ENCODE measurements at places on chromosomes 5 and 9. TPM values are rescaled to one million over a fixed set of nuclear protein-coding genes. Genes with fewer than 3 reads are reported as not detected.

Gene HMCN2
- 0.06 TPM for total RNA-seq

Gene LCN9
- total RNA-seq = not detected

Gene KIF24
- 3.1 TPM for total RNA-seq

Gene SH2D3C
- total RNA-seq = 0.06 TPM

Gene GABBR2
- 0.20 TPM for total RNA-seq

Gene MEIKIN
- total RNA-seq = not detected

Gene GABRB2
- not detected for total RNA-seq

Gene TRIP13
- total RNA-seq = 68.0 TPM

Gene NR2F1
- 3.8 TPM for total RNA-seq

Gene TLX3
- total RNA-seq = not detected

Gene ANKRD31
- 0.03 TPM for total RNA-seq

Gene FAT2
- total RNA-seq = 0.01 TPM

Gene MRRF
- 62.9 TPM for total RNA-seq

Gene NUTM2G
- total RNA-seq = not detected

Gene IL31RA
- total RNA-seq = 1.3 TPM

Gene MEGF10
- total RNA-seq = not detected

Gene PTGDS
- 0.59 TPM for total RNA-seq

Gene PDE8B
- total RNA-seq = 1.1 TPM

Gene PHF24
- total RNA-seq = 0.10 TPM

Gene GHR
- not detected for total RNA-seq

Gene PCDHA9
- not detected for total RNA-seq

Gene TAF11L4
- total RNA-seq = not detected

Gene SPINK4
- total RNA-seq = not detected

Gene SHOC1
- total RNA-seq = not detected

Gene SLCO4C1
- total RNA-seq = not detected

Gene CCNI2
- not detected for total RNA-seq

Gene MED10
- total RNA-seq = 77.8 TPM

Gene COL23A1
- not detected for total RNA-seq

Gene FAM78A
- total RNA-seq = 0.32 TPM

Gene RIGI
- 5.3 TPM for total RNA-seq

Gene LHX6
- total RNA-seq = 0.61 TPM

Gene ITK
- 0.13 TPM for total RNA-seq

Gene IL3
- total RNA-seq = not detected

Gene WDR31
- 0.95 TPM for total RNA-seq

Gene TRIM7
- total RNA-seq = 45.8 TPM

Gene OGN
- total RNA-seq = not detected

Gene PDCD1LG2
- total RNA-seq = 0.46 TPM

Gene CXCL14
- total RNA-seq = 0.16 TPM

Gene HMMR
- total RNA-seq = 28.2 TPM

Gene IQGAP2
- 1.2 TPM for total RNA-seq

Gene OR13C3
- total RNA-seq = not detected

Gene PPP3R2
- not detected for total RNA-seq

Gene FNIP1
- total RNA-seq = 9.8 TPM

Gene ANKRD34B
- 0.18 TPM for total RNA-seq

Gene SLC1A3
- total RNA-seq = not detected

Gene RGS14
- 8.2 TPM for total RNA-seq

Gene PRRX2
- 8.7 TPM for total RNA-seq

Gene PCDHGB2
- total RNA-seq = 0.08 TPM

Gene PCDHA11
- total RNA-seq = 0.22 TPM

Gene PTTG1
- 217 TPM for total RNA-seq

Gene PCDHB13
- 0.05 TPM for total RNA-seq

Gene SMIM15
- total RNA-seq = 67.4 TPM

Gene ZNF782
- 1.8 TPM for total RNA-seq

Gene CYSRT1
- 2.7 TPM for total RNA-seq

Gene FAXDC2
- 0.25 TPM for total RNA-seq
